Inflammatory macrophage treated with lipopolysaccharide for 1 hour (primary cell): ENCODE measurements at places on chromosomes 6 and 20.

- DNase-seq = no peak
Observed at GRCh38 chr20:63284544-63284949, 8.4 kb upstream of the COL20A1 start.

DNA sequence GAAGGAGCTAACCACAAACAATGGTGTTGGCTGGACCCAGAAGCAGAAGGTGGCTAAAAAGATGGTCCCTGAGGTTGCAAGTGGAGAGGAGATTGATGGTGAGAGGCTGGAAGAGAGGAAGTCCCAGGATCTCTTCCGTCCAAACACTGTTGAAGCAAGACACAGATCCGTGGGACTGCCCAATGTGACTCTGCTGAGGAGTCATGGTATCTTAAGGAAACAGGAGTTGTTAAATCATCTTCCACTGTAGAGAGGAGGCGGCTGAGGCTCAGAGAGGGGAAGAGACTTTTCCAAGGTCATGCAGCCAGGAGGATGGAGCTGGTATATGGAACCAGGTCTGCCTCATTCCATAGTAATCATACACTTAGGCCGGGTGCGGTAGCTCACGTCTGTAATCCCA is 4.1 kb upstream of the ZNF335 start:
- peak; percentile 80 for DNase-seq

GRCh38 chr6:34929241-34929978 is 40.4 kb downstream of the ANKS1A start:
- DNase-seq = no peak

- peak; percentile 7 for DNase-seq
Observed at GRCh38 chr6:107800564-107801164, 23.4 kb downstream of the SCML4 start.

- no peak for DNase-seq
Observed at GRCh38 chr20:54345301-54345724, 130.1 kb upstream of the DOK5 start.
